ENCODE measurements at places on chromosomes 4 and X. TPM values are rescaled to one million over a fixed set of nuclear protein-coding genes. Genes with fewer than 3 reads are reported as not detected.

DNA sequence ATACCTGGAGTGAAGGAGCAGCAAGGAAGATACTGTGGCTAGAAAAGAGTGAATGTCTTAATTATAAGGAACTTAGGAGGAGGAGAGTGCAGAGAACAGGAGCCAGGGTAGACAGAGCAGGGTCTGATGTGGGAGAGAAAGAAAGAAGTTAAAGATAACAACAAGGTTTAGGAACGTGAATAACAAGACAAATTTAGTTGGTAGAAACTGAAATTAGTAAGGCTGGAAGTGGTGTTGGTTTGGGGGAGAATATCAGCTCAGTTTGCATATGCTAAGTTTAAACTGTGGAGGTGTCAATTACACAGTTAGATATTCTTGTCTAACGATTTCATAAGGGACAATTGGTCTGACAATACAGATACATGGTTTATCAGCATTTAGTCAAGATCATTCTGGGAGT is 1123.7 kb upstream of the PABPC4L start:
- DNase-seq = no peak

- no peak for DNase-seq
Observed at GRCh38 chrX:13661735-13662288, 8.9 kb downstream of the TCEANC start.

- no peak for DNase-seq
Observed at GRCh38 chrX:135086197-135086854, 34.0 kb downstream of the ETDB start.

GRCh38 chr4:20297783-20298182 is 46.1 kb downstream of the SLIT2 start:
- DNase-seq = no peak

DNA sequence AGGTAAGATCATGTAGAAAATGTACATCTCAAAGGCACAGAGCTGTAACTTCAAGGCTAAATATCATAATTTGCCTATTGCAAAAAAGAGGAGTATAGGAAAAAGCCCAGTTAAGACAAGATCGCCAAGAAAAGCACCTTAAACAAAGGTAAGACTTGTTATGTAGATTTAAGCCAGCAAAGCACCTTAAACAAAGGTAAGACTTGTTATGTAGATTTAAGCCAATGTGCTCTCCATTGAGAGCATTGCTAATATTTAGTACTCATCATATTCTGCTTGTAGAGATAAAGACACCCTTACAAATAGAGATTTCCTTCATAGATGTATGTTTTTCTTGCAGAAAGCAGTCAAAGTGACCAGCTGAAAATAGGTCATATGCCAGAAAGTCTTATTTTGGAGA is 115.8 kb downstream of the ADAM29 start:
- DNase-seq = no peak

DNA sequence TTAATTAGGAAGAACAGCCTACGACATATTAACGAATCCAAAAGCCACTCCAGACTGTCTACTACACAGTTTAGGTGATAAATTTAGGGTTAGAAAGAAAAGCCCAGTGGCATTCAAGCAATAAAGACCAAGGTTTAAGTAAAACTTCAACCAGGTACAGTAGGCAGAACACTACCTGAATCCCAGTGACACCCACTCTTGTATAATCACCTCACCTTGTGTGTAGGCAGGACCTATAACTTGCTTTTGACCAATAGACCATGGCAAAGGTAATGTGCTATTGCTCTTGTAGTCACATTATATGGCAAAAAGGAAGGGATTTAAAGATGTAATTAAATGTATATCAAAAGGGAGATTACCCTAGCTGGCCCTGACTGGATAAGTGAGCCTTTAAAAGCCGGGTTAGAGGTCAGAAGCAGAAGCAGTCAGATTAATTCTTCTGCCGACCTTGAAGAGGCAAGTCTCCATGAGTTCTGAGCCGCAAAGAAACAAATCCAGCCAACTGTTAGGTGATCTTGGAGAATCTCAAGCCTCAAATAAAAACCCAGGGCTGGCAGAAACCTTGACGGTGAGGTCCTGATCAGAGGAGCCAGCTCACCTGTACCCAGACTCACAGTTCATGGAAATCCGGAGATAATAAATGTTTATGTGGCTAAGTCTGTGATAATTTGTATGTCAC is 8.8 kb downstream of the FSTL5 start:
- DNase-seq = no peak

DNA sequence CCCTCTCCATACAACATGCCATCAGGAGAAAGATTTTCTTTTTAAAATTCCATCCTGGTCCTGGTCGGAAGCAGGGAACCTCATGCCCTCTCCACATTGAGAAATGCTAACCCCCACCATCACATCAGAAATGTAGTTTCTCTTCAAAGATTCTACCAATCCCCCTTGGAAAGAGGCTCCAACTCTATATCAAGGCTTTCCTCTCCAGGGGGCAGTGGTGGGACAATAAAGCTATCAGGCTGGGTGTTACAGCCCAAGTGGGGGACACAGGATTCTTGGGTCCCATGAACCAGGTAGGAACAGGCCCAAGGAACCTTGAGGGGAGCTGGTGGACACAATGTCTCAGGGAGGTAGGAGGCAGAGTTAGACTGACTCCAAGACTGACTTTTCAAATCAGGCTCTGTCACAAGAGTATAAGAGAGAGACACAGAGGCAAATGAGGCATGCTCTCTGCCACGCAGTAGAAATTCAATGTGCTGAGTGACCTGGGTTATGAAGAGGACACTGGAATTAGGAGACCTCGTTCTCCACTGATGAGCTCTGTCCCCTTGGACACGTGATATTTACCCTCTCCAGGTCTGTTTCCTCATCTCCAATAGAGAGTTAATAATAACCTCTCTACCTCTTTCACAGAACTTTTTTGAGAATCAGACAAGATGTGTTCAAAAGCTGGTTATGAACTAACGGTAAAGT is 4.5 kb downstream of the GJB1 start:
- no peak for DNase-seq

GRCh38 chr4:139279760-139280620 is at the start of gene MGARP:
Gene MGARP, minus strand, starts transcription at chr4:139280225. Its CDS starts 67 bp downstream, at chr4:139280158.
- DNase-seq = no peak

- no peak for DNase-seq
Observed at GRCh38 chr4:101102114-101102742, 245.1 kb downstream of the PPP3CA start.

DNA sequence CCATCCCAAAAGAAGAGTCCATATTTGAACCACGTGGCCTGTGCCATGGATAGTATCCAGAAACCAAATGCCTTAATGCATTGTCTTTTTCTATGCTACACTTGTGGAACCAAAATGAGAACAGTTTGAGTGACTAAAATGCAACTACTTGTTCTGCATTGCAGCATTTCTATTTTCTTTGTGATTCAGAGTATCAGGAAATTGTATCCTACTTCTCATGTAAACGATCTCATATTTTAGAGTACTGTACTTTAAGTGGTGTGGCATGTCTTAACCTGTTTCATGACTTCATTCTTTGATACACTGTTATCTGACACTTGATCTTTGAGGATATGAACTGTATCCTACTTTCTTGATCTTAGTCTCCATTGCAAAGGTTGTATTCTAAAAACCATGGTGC is 167.2 kb upstream of the WDR1 start:
- DNase-seq = no peak

DNA sequence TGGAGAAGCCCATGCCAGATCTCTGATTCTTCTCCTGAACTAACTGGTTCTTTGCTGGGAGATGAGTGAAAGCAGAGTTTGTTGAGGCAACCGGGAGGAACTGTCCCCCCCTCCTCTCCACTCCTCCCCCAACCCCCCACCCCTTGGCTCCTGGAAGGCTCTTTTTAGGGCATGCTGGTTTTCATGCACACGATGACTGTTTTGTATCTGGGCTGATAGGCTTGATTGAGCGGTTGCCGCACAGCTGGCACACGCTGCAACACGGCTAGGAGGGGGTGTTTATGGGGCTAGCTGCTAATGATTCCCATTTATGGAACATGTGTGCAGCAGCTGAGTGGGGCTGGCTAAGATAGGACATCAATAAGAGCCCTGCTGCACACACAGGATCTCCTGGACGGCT is 137.2 kb downstream of the SMIM20 start:
- no peak for DNase-seq

GRCh38 chrX:42129022-42129940 is 205.9 kb upstream of the CASK start:
- DNase-seq = no peak

GRCh38 chrX:154019061-154019621 is 561 bp downstream of the IRAK1 start:
- DNase-seq = no peak

GRCh38 chr4:56052481-56052880 is 103.7 kb downstream of the CEP135 start:
- DNase-seq = no peak

DNA sequence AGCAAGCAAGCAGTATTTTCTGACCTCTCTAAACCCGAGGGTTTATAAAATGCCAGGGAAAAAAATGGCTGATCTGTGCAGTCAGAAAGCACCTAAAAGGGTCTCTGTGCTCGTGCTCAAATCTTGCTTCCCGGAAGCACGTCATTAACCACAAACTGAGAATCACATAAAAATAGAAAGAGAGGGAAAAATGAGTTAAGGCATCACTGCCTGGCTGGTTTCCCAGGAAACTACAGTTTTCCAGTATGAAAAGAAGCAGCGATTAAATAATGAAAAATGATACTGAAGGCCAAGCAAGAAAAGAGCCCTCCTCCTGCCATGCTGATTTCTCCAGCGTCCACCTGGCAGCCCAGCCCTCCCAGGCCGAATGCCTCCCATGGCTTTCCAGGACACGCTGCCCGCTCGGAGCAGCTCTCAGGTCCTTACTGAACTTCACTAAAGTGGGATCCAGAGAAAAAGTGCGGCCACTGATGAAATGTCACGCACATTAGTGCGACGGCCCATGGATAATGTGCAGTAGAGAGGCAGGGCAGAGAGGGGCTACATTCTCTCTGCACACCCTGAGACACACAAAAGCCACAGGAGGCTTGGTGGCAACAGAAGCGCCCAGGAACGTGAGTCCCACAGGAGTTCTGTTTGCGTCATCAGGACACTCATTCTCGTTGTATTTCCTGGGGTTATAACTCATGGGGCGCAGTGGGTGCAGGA is 80.4 kb downstream of the WFS1 start:
- no peak for DNase-seq

DNA sequence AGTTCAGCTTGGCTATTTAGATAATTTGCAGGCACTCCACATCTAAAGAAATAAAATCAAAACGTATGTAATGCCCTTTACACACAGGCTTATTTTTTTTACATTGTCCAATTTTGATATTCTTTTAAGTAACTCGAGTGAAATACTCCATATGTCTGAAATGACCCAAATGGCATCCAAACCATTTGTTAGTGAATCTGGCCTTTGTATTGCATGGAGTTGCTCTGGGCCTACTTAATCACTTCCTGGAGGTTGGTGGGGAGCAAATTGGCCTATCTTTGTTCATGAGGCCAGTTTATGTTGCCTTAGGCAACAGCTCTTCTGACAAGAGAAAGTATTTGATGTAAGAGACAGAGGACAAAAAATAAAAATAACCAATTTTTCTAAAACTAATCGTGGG is 47.6 kb upstream of the TMEM131L start:
- no peak for DNase-seq

DNA sequence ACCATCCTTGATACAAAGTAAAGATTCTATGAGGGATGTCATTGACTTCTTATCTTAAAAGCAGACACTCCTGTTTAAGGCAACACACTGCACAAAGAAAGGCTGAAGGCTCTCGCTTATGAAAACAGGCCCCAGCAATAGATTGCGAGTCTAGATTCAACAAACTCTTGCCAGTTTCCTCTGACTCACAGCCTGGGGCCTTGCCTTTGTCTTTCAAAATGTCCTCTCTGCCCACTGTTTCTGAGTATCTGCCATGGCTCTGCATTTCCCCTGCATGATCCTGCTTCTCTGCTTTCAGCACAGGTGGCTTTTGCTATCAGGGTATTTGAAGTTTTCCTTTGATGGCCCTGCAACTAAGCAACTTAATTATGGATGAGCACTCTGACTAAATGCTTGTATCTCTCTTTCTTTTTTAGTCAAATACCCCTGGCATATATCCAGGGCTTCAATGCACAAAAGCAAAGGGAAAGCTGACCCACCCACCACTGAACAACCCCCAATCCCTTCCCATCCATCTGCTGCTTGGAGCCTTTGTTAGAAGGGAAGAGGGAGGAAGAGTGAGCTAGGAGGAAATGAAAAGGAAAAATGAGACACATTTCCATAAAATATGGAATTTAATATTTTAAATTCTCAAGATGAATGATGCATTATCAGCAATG is 32.2 kb downstream of the NDP start:
- DNase-seq = no peak

GRCh38 chr4:153764601-153765368 is 5.0 kb upstream of the RNF175 start:
- DNase-seq = no peak

DNA sequence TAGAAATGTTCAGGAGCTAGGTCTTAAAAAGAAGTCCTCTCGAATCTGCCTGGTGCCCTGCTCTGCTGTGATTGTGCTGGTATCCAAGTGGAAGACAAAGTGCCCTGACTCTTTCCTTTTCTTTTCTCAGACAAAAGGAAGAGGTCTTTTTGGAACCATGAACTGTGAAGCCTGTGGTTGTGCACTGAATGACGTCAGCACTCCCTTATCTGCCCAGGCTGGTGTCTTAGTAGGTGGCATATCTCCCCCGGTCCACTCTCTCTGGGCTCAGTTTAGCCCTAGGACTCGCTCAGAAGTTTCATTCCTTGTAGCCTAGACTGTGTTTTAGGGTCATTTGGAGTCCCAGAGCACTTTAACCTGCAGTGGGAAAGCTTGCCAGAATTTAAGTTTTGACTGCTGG is 400.3 kb upstream of the CT83 start:
- no peak for DNase-seq

GRCh38 chr4:13783800-13784411 is 156.4 kb upstream of the BOD1L1 start:
- DNase-seq = no peak

GRCh38 chr4:33067221-33067620 is 2347.1 kb downstream of the PCDH7 start:
- DNase-seq = no peak

DNA sequence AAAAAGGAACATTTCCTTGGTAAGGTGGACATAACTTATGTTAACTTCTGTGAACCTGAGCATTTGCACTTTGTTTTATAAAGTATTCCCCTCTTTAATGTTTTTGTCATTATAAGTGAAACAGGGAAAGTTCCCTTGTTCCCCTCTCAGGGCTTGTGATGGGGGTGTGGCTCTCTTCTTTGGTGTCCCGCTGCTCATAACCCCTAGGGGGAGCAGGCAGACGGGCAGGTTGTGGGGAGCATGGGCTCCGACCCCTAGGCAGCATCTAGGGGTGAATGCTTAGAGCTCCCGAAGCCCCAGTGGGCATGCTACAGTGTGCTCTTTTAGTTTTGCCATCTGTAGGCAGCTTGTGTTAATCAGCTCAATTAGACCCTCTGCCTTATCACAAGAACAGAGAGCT is 200.4 kb downstream of the DACH2 start:
- no peak for DNase-seq

The NOX1 gene
- not detected for total RNA-seq

The LRRC66 gene
- 0.25 TPM for total RNA-seq

The STK26 gene
- total RNA-seq = 3.3 TPM

The PGAM4 gene
- total RNA-seq = not detected

The F8A2 gene
- not detected for total RNA-seq

The MYOZ2 gene
- total RNA-seq = 0.08 TPM

The POLN gene
- 1.6 TPM for total RNA-seq

The CENPVL2 gene
- not detected for total RNA-seq

The USP26 gene
- total RNA-seq = not detected

The TRIM60 gene
- not detected for total RNA-seq

The NPY2R gene
- total RNA-seq = not detected

The PGK1 gene
- 70.3 TPM for total RNA-seq

The TMEM187 gene
- total RNA-seq = 2.9 TPM

The CLDN24 gene
- total RNA-seq = not detected

All from liver (tissue), 10 donors.